ENCODE measurements at places on chromosomes 13 and 19.

DNA sequence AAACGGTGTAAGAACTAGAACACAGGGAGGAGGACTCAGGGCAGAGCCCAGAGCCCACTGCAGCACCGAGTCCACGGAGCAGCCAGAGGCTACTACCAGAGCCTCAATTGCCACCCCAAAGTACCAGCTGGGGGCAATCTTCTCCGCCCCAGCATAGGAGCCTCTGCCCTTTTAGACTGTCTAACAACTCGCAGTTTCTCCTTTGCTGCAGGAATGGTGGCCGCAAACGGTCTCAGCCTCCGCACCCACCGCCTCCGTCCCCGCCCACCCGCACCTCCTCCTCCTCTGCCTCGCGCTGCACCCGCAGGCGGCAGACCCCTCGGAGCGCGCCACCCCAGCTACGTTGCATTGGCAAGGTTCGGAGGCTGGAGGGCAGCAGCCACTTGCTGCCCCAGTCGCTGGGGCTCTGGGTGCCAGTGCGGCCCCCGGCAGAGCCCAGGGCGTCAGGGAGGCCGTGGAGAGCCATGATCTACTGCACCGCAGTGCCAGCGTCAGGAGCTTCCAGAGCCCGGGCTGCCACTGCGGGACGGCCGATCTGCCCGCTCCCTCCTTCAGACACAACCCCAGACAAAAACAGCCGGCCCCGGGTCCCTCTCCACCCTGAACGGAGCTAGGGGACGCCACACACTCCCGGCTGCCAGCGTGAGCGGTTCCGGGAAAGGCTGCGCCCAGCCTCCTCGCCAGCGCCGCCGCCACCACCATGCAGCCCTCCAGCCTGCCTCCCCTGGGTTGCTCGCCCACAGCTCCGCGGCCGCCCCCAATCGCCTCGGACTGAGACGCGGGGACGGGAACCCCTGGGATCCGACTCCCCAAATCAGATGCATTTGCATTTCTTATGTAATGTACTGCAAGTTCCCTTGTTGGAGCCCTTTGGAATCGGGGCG lies 1.8 kb downstream of the FGF14 start:
- no peak for DNase-seq

DNA sequence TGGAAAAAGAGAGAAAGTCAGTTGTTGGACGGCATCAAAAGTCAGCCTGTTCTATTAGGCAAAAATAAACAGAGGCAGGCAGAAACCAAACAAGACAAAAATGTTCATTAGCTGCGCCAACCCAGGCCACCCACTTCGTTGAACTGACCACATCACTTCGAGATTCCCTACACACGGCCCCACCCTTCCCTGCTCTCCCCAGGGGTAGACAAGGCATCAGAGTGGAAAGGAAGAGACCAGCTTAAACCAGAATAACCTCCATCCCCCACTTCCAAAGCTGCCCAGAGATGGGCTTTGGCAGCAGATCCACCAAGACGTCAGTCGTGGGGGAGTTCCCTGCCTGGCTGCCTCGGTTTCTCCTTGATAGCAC lies 204.6 kb upstream of the TSHZ3 start:
- no peak for DNase-seq

GRCh38 chr13:78121459-78122348 lies 203.1 kb upstream of the EDNRB start:
- no peak for DNase-seq

- DNase-seq: no peak
Observed at GRCh38 chr19:45773384-45773783, 4.3 kb upstream of the SIX5 start.
